ENCODE measurements at places on chromosomes 3 and 15.

DNA sequence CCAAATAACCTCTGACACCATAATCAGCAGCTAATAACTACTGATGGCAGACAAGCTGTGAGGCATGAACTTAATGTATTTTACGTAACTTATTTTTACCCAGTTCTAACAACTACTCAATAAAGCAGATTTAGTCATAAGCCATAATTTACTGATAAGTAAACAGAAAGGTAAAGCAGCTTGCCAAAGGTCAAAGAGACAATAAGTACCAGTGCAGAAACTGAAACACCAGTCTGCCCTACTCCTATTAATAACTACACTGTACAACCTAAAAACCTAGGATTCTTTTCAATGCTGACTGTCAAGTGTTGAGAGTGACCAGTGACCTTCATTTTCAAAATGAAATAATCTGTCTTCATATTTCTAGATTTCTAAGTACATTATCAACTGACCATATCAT lies 152.2 kb downstream of the NR2E3 start:
- DNase-seq = no peak

GRCh38 chr15:35548435-35548834 lies 2.5 kb upstream of the DPH6 start:
- no peak for DNase-seq

GRCh38 chr15:60683156-60683555 lies 204.2 kb upstream of the ICE2 start:
- DNase-seq = no peak

GRCh38 chr15:48190932-48191573 lies 412 bp upstream of the CTXN2 start:
- DNase-seq = peak; percentile 27

DNA sequence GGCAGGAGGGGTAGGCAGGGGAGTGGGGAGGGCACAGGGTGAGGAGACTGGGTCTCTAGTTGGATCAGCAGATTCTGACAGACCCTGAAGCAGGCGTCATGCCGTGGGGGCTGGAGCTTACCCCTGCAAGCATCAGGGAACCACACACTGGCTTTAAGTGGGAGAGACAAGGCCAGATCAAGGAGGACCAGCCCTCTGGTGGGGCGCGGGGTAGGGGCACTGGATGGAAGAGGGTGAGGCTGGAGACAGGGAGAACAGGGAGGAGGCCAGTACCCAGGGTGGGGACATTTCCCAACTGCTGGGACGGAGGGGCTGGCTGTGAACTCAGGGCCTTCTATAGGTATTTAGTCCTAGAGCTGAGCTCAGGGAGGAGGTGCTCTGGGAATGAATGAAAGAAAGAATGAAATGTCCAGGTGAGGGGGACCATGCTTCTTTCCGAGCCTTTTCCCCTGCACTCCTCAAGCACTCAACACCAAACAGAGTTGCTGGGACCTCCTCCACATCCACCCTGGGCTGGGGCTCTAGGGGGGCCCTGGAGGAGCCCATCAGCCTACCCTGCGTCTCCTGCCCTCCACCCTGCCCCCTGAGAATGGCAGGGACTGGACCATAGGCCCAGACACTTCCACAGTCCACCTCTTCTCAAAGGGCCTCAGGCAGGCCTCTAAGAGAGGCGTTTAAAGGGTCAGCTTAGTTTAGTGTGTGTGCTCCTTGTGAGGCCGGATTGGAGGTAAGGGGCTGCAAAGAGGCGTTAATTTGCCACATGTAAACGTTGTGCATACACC lies 49.0 kb upstream of the FGD5 start:
- DNase-seq = no peak
